ENCODE measurements at places on chromosomes 5 and 9. TPM values are rescaled to one million over a fixed set of nuclear protein-coding genes. Genes with fewer than 3 reads are reported as not detected.

- no peak overlapping the region for H3K4me3 ChIP-seq
- H3K36me3 ChIP-seq = peaks cover 11% of the 10 kb centered on the region
- no peaks in the 10 kb centered on the region for H3K27me3 ChIP-seq
- no peak overlapping the region for H3K27ac ChIP-seq
- no peak for DNase-seq
Observed at GRCh38 chr9:125329978-125330377, 68.4 kb downstream of the GAPVD1 start.

DNA sequence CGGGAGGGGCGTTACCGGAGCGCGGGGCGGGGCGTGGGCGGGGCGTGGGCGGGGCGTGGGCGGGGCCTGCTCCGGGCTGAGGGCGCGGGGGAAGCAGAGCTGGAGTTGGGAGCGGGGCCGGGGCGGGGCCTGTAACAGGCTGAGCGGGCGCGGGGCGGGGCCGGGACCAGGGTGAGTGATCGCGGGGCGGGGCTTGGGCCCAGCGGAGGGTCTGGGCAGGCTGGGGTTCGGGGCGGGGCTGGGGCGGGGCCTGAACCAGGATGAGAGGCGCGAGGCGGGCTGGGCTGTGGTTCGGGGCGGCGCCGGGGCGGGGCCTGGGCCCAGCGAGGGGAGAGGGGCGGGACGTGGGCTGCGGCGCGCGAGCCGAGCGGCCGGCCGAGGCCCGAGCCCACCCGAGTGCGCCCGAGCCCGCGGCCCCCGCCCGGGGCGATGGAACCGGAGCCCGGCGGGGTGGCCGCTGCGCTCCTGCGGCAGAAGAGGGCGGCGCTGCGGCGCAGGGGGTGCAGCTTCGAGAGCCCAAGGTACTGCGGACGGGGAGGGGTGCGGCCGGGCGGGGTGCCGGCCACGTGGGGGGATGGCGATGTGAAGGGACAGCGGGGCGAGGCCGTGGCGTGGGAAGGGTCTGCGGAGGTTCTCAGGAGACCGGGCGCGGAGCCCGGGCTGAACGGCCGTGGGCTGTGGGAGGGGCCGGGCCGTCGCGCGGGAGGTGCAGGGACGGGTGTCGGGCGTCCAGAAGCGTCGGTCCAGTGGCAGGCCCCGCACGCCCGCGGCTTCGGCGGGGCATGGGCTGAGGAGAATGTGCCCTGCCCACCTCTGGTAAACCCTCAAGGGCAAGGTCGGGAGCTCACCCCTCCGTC is 39.5 kb upstream of the GARNL3 start:
- H3K4me1 ChIP-seq = peaks cover 9% of the 10 kb centered on the region
- H3K36me3 ChIP-seq = no peaks in the 10 kb centered on the region

GRCh38 chr5:175216991-175217390 is 227.0 kb downstream of the DRD1 start:
- DNase-seq = no peak
- no peaks in the 10 kb centered on the region for H3K36me3 ChIP-seq
- no peaks in the 10 kb centered on the region for H3K4me1 ChIP-seq
- no peak overlapping the region for H3K4me3 ChIP-seq
- no peaks in the 10 kb centered on the region for H3K27me3 ChIP-seq

- no peak for DNase-seq
- no peak overlapping the region for H3K27ac ChIP-seq
- no peaks in the 10 kb centered on the region for H3K27me3 ChIP-seq
- H3K4me1 ChIP-seq = no peaks in the 10 kb centered on the region
Observed at GRCh38 chr5:27465140-27465539, 426.8 kb upstream of the CDH9 start.

GRCh38 chr9:123686131-123686828 is 243.6 kb downstream of the DENND1A start:
- H3K4me1 ChIP-seq = no peaks in the 10 kb centered on the region
- no peaks in the 10 kb centered on the region for H3K36me3 ChIP-seq
- H3K27me3 ChIP-seq = no peaks in the 10 kb centered on the region
- H3K27ac ChIP-seq = no peak overlapping the region
- DNase-seq = no peak

DNA sequence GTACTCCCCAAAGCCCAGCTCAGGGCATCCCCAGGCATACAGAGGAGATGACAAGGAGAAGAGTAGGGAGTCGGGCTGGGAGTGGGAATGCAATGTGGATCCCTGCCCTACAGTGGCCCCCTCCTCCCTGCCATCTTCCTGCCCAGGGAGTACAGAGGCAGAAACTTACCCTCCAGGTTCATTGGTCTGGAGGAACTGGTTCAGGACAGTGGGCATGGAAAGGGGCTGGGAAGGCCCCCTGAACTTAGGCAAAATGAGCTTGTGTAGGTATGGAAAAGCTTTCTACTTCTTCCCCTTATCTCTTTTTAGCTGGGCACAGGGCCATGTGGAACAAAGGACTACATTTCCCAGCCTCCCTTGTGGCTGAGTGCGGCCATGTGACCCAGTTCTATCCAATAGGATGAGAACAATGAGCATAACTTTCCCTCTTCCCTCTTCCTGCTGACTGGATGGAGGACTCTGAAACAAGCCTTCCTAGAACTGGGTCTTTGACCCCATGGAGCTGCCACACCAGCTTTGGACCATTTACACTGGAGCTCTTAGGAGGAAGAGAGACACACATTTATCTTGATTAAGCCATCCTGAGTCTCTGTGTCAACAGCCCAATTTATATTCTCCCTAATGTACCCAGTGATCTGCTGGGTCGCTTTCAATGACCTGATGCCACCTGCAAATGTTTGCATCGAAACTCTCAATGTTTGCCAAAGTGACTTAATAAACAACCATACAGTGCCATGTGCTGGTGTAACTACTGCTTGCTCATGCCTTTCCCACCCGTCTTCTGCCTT is 25.0 kb upstream of the HMCN2 start:
- H3K36me3 ChIP-seq = no peaks in the 10 kb centered on the region
- peaks cover 4% of the 10 kb centered on the region for H3K27me3 ChIP-seq
- no peak overlapping the region for H3K4me3 ChIP-seq
- no peak for DNase-seq
- H3K27ac ChIP-seq = no peak overlapping the region

GRCh38 chr5:159345861-159346260 is 15.6 kb upstream of the IL12B start:
- H3K36me3 ChIP-seq = no peaks in the 10 kb centered on the region
- no peak for DNase-seq
- H3K27me3 ChIP-seq = no peaks in the 10 kb centered on the region

The ANGPTL2 gene
- total RNA-seq = 10.6 TPM

The ADGRV1 gene
- 62.3 TPM for total RNA-seq

The MARVELD2 gene
- 31.4 TPM for total RNA-seq

The WDR55 gene
- 22.8 TPM for total RNA-seq

All from H1 (cell line).